Daoy (cell line): ENCODE measurements at places on chromosomes 7 and 10.

GRCh38 chr10:11209830-11210181 lies 192.1 kb downstream of the CELF2 start:
- no peak for DNase-seq

GRCh38 chr10:127576740-127577161 lies 27.6 kb downstream of the NPS start:
- no peak for DNase-seq

GRCh38 chr10:96891840-96892239 lies 59.7 kb downstream of the LCOR start:
- DNase-seq, result no peak

- DNase-seq, result no peak
Observed at GRCh38 chr10:102775201-102775934, 31.6 kb downstream of the WBP1L start.

DNA sequence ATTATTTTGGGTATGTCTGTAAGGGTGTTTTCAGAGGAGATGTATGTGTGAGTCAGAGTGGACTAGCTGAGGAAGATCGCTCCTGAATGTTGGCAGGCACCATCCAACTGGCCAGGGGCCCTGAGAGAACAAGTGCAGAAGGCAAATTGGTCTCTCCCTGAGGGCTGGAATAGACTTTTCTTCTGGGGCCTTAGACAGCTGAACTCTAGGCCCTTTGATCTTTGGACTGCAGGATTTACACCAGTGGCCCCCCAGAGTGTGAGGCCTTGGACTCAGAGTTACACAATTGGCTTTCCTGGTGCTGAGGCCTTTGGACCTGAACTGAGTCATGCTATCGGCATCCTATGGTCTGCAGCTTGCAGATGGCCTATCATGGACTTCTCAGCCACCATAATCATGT lies 217.2 kb downstream of the REEP3 start:
- peak; percentile 32 for DNase-seq

GRCh38 chr7:6170571-6171531 lies 101.6 kb downstream of the CYTH3 start:
- DNase-seq, result no peak

DNA sequence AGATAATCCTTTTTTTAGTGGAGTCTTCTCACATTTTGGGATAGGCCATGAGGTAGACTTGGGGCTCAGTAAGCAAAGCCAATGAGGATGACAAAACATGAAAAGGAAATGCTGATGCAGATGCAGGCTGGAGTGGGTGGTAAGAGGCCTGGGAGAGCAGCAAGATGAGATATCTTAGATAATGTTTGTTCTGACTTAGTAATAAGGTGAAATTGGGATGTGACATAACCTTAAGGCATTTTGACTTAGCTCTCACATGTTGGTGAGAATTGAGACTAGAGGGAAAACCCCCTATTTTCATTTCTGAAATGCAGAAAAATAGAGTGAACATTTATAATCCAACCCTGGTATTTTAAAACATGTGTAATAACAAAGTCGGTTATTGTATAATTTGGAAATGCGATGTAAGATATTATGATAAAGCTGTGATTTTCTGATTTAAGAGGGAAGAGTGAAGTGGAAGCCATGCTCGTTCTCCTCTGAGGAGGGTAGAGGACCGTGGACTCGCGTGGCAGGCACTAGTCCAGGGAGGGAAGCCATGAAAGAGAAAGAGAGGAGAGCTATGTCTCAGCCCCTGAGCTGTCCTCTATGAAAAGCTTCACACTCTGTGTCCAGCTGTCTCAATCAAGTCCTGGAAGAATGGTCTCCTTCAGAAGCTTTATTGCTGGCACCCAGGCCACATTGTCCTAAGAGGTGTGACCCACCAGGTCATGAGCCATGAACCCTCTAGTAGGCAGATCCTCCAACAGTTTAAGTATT lies 57.3 kb downstream of the ST7 start:
- DNase-seq, result peak; percentile 49
